M059J (cell line): ENCODE measurements at places on chromosomes 5 and 9. TPM values are rescaled to one million over a fixed set of nuclear protein-coding genes. Genes with fewer than 3 reads are reported as not detected.

DNA sequence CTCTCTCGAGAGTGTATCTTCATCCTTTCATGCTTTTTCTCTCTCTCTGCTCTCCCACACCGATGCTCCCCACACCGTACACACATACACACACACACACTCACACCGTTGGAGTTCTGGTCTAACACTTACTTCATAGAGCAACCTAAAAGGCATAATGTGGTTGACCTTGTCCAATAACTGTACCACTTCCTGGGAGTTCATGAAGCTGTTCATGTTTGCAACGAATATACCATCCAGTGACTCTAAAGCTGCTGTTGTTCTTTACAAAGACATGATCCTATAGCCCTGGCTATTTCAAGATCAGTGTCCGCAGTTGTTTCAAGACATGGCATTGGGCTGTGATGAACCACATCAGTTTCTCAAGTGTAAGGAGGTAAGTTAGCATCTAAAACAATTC lies 10.0 kb downstream of the MEF2C start:
- no peak for DNase-seq

DNA sequence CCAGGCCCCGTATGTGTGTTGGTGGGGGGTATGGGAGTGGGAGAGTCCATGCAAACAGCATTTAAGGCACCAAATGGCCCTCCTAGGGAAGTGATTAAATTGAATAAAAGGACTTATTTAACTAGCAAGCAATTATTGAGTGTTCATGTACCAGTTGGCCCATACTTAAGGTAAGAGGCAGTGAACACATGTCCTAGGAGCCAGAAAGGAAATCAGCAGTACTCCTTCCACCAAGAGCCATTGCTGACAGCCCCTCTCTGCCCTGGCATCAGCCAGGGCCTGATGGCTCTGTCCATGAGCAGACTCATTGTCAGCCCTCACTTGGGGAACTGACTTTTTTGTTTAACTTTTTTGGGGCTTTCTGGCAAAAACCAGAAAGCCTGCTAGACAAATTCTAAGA lies 10.4 kb upstream of the SHROOM1 start:
- no peak for DNase-seq

- peak; percentile 23 for DNase-seq
These were observed 1992.3 kb downstream of the MAT2B start for GRCh38 chr5:165497707-165498106.

ZNF883 gene
- 7.3 and 8.1 TPM in 2 replicates for total RNA-seq

FAT2 gene
- 0.05 and 0.17 TPM in 2 replicates for total RNA-seq
